ENCODE measurements at places on chromosomes 1 and 21. TPM values are rescaled to one million over a fixed set of nuclear protein-coding genes. Genes with fewer than 3 reads are reported as not detected.

FCRL5 gene
- total RNA-seq = 0.23 TPM

S100A4 gene
- 689 TPM for total RNA-seq

SPATA1 gene
- 4.1 TPM for total RNA-seq

C8A gene
- total RNA-seq = not detected

KRTAP21-2 gene
- total RNA-seq = not detected

RHBDL2 gene
- not detected for total RNA-seq

MAST2 gene
- total RNA-seq = 25.3 TPM

SYT11 gene
- total RNA-seq = 42.8 TPM

DENND2C gene
- 1.7 TPM for total RNA-seq

PTCH2 gene
- 2.4 TPM for total RNA-seq

Measured in natural killer cell (primary cell).